ENCODE measurements at places on chromosomes 2 and 18.

DNA sequence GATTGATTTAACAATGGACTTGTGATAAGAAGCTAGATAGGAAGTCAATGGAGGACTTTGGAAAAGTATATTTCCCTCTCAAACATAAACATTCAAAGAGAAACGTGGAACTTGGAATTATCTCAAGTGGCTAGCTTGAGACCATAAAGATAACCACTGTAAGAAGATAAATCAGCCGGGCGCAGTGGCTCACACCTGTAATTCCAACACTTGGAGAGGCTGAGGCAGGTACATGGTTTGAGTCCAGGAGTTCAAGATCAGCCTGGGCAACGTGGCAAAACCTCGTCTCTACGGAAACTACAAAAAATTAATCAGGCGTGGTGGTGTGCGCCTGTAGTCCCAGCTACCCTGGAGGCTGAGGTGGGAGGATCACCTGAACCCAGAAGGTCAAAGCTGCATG lies 405.9 kb upstream of the ACVR2A start:
- ATAC-seq: no peak

- peak; percentile 58 for ATAC-seq
Measured at GRCh38 chr2:233912691-233913423, 4.3 kb upstream of the TRPM8 start.

DNA sequence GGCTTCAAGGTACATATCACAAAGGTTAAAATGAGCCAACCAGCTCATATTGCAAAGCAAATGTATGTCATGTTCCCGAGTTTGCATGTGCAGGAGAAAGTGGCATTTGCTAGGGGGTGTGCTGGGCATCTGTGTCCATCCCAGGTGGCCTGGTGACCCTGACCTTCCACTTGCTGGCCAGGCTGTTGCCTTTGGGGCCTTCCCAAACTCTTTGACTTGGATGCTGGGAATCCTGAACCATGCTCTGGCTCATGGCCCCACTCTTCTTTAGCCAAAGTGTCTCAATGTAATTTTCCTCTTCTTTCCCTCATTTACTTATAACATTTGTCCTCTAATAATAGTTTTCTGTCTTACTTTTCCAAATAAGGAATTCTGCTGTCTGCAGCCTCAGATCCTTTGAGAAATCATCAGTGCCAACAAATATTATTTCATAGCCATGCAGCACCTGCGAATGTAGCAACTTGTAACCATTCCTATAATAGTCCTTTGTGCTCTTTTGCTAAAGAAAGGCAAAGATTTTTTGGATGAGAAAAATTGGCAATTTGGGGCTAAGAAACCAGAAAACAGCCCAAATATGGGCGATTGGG lies 64.2 kb downstream of the MTCL1 start:
- ATAC-seq: no peak

- no peak for ATAC-seq
Measured at GRCh38 chr18:22524783-22525182, 107.1 kb upstream of the CTAGE1 start.

Data from SK-N-SH treated with all-trans-retinoic acid at 6 μM for 48 hours (cell line).